ENCODE measurements at places on chromosomes 13 and 19.

DNA sequence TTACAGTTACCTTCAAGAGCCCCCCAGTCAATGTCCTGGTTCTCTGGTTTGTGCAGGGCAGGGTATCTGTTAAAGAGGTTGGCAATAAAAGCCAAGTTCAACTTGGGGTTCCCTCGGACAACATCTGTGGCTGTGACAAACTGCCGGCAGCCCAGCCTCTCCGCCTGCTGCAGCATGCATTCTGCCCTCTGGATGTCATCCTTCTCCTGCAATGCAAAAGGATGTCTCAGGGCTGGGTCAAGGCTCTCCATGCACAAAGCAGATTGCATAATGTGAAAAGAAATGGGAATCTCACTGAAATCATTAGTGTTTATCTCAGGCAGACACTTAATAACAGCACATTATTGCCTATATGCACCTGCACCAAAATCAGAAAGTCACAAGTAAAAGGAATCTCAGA lies 35.1 kb downstream of the LCP1 start:
- DNase-seq = no peak

DNA sequence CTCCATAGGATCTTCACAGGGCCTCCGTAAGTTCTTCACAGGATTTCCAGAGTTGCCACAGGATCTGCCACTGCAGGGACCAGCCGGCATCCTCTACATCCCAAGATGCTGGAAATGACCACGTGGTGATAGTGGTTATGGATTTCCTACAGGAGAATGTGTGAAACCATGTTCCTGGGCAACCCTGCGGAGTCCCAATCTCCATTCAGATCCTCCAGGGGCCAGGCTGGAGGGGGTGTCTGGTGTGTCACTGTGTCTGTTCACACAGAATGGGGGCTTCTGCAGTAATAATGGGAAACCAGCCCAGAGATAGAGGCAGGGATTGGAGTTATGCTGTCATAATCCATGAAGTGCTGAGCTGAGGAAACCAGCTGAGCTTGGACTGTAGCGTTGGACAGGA lies 8.6 kb downstream of the LILRA6 start:
- DNase-seq = no peak

GRCh38 chr13:75170311-75170710 lies 311.7 kb downstream of the TBC1D4 start:
- DNase-seq = no peak

DNA sequence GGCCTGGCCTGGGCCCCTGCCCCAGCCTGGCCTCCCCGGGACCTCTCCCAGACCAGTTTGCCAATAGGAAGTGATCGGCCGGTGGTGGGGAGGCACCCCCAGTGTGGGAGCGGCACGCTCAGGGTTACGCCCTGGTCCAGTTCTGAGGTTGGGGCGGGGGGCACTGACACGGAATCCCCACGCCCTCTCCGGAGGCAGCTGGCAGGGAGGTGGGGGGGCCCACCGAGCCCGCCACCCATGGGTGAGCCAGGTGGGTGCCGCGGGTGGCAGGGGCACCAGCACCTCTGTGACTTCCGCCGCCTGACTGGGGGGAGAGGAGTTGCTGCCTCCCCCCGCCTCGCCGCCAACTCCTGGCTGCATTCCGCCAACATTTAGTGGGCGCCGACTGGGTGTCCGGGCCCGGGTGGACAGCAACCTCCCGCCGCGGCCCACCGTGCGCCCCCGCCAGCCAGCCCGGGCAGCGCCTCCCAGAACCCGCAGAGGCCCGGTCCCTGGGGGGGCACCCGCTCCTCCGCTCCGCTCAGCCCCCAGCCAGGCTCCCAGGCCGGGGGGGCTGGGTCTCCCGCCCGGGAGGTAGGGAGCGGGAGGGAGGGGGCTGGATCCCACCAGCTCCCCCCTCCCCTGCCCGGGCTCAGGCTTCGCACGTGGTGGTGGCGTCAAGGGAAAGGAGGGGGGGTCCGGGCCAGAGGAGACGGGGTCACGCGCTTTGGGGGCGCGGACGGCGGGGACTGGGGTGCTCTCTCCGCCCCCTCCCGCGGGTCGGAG lies 2.0 kb downstream of the ZBTB7A start:
- peak; percentile 59 for DNase-seq

DNA sequence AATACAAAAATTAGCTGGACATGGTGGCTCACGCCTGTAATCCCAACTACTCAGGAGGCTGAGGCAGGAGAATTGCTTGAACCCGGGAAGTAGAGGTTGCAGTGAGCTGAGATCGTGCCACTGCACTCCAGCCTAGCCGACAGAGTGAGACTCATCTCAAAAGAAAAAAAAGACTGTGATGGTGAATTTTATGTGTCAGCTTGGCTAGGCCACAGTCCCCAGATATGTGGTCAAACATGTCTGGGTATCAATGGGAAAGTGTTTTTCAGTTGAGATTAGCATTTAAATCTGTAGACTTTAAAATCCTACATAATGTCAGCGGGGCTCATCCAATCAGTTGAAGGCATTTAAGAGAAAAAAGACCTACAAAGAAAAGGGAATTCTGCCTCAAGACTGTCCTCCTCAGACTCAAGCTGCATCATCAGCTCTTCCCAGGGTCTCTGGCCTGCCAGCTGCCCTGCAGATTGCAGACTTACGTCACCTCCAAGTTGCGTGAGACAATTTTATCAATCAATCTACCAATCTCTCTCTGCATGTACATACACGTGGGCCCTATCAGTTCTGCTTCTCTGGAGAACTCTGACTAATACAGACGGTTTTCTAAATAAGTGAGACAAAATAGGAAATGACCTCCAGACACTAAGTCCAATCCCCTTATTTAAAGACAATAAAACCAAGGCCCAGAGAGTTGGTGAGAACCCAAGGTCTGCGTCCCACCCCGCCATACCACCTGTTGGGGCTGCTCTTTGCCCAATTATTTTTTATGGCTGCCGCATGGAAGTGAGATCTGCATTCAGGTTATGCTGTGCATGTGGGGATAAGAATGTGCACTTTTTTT lies 99.2 kb downstream of the ABCC4 start:
- no peak for DNase-seq

DNA sequence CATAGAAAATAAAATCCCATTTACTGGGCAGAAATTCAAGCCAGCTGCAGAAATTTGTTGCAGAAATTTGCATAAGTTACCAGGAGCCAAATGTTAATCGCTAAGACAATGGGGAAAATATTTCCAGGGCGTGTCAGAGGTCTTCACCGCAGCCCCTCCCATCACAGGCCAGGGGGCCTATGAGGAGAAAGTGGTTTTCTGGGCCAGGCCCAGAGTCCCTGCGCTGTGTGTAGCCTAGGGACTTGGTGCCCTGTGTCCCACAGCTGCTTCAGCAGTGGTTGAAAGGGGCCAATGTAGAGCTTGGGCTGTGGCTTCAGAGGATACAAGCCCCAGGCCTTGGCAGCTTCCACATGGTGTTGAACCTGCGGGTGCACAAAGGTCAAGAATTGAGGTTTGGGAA lies 278.9 kb upstream of the PCDH9 start:
- DNase-seq = no peak

- DNase-seq = no peak
Measured at GRCh38 chr13:109819874-109820273, 33.5 kb upstream of the IRS2 start.

DNA sequence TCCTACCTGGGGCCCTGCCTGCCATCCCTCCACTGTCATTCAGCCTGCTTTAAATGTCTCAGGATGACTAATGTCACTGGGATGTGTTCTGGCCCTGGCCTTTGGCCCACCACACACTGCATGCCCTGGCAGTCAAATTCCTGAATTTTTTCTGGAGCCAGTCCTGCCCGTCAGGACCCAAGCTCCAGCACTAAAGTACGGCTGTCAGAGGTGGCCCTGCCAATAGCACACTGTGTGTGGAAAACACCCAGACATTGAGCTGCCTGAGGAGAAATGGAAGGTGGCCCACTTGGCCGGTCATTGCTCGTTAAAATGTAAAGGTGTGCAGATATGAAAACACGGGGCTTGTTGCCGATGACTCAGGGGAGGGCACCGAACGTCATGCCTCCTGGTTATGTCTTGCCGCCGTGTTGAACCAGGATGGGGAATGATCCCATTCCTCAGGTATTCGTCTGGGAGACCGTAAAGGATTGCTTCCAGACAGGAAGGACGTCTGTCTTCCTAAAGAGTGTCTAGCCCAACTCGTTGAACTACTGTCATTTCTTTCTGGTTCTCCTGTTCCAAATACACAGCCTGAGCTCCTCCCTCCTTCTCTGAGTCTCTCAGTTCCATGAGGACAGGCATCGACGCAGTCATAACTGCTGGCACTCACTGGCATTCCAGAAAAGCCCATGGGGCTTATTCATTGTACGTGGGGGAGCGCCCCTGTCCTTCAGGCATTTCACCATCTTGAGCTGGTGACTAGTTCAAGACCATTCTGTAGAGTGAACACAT lies 40.6 kb downstream of the COL4A2 start:
- DNase-seq = no peak

DNA sequence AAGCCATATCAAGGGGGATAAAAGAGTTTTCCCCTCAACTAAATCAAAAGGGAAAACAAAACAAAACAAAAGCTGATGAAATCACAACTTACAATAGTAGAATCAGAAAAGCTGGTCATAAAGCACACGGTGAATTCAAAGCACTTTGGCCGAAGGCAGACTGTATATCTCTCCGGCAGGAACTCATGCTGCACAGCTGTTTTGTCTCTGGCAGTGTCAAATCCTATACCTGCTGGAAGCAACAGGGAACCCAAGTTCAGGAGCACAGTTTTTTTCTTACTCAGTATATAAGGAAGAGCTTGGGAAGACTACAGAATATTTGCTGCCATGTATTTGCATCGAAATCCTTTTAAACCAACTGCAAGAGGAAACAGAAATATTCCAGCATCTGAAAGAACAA lies 213.7 kb downstream of the RFC3 start:
- no peak for DNase-seq

DNA sequence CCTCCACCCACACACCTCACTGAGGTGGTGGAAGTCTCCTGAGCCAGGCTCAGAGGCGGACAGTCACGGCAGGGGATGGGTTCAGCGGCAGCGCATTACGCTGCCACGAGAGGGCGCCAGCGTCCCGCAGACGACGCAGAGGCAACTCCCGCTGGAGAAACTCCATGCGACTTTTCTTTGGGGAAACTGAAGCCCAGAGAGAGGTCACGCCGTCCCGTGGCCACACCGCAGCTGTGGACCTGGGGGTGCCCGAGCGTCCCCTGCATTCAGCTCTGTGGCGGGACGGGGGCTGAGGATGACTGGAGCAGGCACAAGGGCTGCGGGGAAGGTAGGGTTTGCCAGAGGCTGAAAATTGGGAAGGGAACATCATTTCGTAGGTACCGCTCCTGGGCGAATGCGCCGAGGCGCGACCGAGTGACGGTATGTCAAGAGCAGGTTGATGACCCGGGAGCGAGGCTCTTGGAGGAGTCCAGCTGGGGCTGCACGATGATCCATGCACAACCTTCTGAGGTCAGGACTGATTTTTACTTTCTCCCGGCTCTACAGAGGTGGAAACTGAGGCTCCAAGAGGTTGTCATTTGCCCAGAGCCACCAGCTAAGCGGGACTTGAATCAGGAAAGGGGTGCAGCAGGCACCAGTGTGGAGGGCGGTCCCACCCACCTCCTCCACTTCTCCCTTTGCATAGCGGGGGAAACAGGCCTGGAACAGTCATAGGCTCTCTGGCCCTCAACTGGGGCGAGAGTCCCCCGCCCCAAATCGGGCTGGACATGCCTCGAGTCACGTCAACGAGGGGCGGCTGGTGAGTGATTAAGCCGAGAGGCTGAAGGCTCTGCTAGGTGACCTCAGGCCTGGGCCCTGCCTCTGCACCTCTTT lies 690 bp upstream of the ARRDC2 start:
- peak; percentile 88 for DNase-seq

DNA sequence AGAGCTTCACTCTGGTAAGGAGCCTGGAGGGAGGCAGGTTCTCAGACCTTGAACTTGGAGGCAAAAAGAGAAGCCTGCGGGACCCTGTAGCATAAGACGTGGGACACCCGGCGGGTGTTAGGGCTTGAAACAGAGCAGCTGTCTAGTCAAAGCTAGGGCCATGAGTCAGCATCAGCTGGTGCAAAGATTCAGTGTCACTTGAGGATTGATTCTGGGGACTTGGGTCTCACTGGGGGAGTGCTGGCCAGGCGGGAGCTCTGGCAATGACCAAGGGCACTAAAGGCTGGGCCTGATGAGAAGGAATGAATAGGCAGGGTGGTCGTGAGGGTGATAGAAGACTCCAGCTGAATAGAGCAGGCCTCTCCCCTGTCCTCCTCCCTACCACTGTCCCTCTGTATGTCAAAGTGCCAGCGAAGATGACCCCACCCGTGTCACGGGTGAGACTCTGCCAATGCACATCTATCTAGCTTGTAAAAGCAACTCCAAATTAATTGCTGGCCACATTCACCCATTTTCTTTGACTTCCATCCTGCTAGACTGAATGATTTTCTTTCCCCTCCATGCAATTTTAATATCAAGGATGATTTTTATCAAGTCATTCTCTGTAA lies 97.1 kb downstream of the MBNL2 start:
- DNase-seq = no peak

All from activated T-cell treated with anti-CD3 and anti-CD28 coated beads, Interleukin-2, amount 50 U/mL, for 1 hour (primary cell).